ENCODE measurements at places on chromosomes 11 and 22.
A peak's percentile ranks its signal among the peaks of the same experiment; 100 is the strongest.

DNA sequence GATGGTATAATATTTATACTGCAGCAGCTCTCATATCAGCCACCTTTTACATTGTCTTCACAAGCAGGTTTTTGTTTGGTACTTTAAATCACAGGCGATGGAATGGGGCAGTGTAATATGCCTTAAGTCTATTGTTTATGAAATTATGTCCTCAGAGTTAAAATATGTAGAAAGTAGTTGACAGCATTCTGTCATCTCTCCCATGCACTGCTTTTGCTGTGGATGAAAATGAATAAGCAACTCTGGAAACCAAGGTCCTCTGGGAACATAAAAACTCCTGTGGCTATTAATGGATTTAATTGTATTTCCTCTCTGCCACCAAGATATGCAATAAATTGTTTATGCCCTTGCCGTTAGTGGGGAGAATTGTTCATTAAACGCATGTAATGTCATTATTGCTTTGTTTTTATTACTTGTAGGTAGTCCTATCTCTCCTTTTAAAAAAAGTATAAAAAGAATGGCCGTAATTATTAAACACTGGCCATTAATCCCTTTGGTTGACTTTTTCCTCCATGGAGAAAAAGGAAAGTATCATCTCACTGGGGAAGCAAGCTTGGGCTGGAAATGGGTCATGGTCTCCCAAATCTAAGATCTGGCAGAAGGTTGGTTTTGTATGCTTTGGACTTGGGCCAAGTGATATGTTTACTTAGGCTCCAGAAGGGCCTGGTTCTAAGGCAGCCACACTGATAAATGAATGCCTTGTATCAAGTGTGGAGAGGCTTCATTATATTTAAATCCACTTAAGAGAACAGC is 13.1 kb downstream of the PACS1 start:
- DNase-seq: peak; percentile 58

GRCh38 chr22:37141971-37142370 is 7.7 kb downstream of the IL2RB start:
- DNase-seq: no peak

GRCh38 chr11:69666752-69667536 is 8.2 kb downstream of the LTO1 start:
- DNase-seq: no peak

DNA sequence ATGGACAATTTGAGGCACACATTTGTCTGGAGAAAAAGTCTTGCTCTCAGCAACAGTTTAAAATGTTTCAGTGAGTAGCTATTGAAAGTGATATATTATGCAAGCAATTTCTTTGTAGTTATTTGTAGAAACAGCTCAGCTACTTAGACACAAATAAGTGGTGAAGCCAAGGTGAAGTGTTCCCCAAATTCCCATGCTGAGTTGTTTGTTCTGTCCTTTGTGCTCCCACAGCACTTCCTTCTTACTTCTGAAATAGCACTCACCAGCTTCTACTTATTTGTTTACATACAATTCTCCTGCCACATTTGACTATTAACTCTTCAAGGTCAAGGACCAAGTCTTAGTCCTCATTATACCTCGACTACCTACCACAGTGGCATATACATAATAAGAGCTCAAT is 638.6 kb upstream of the LRRC4C start:
- no peak for DNase-seq

- no peak for DNase-seq
Observed at GRCh38 chr11:92302770-92303169, 78.2 kb downstream of the FAT3 start.

DNA sequence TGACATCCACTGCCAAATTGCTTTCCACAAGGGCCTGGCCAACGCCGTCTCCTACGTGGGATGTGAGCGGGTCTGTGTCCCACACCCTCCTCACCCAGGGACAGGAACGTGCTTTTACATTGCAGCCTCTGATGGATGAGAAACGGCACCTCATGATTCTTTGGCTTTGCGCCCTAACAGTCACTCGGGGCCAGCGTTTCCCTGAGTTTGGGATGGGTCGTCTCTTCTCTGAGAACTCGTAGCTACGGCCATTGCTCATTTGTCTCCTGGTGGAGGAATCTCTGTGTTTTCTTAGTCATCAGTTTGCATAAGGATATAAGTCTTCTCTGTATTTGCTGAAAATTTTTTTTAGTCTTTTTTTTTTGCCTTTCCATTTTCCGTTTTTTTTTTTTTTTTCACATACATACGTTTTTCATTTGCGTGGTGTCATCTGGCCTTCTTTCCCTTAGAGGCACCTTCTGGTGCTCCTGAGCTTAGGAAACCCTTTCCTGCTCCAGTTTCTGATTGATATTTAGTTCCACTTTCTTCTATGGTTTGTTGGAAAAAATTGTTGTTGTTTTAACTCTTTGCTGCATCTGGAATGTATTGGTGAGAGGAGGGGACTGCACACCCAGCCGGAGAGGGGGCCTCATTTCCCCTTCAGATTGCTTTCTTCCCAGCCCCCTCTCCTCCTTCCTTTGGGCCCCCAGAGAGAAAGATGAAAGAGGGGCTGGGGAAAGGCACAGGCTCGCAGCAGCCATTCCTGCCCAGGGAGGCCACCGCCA is 12.0 kb downstream of the TNNT3 start:
- DNase-seq: no peak

DNA sequence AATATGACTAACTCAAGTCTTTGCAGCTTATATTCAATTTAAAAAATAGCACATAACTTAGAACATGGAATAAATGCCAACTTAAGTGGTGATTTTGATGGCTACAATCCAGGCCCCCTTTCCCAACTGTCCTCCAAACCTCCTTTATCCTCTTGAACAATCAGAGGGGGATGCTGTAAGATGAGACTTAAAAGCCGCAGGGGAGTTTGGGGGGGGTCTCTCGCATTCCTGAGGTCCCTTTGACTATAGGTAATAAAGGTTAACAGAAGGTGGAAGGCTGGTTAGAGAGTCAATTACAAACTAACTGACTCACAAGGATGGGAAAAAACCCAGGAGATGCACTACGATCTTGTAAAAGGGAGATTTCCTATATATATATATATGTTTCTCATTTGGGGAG is 101.8 kb downstream of the KIRREL3 start:
- DNase-seq: no peak

GRCh38 chr22:37503850-37504249 is 15.4 kb downstream of the CARD10 start:
- no peak for DNase-seq

DNA sequence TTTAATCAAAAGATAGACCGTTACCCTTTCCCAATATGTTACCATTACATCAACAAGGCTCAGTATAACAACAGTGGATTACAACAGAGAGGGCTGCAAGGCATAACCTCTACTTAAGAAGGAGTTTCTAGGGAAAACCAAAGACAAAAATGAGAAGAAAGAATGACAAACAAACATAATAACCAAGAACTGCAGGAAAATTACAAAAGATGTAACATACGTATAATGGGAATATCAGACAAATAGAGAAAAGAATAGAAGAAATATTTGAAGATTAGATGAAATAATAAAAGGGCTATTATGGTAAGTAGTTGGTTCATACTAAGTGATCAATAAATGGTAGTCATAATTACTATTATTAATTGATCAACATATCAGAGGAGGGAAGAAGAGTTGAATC is 39.1 kb downstream of the SPON1 start:
- DNase-seq: no peak

GRCh38 chr22:23579870-23580575 is at the start of gene IGLL1:
IGLL1 (minus strand) TSS chr22:23580290; CDS start chr22:23580190, 100 bp downstream.
- no peak for DNase-seq

GRCh38 chr11:78645226-78646202 is 70.8 kb upstream of the NARS2 start:
- peak; percentile 81 for DNase-seq

- no peak for DNase-seq
Observed at GRCh38 chr22:22070371-22070824, 87.8 kb upstream of the TOP3B start.

GRCh38 chr22:46108564-46109473 is 41.5 kb upstream of the PPARA start:
- DNase-seq: no peak

DNA sequence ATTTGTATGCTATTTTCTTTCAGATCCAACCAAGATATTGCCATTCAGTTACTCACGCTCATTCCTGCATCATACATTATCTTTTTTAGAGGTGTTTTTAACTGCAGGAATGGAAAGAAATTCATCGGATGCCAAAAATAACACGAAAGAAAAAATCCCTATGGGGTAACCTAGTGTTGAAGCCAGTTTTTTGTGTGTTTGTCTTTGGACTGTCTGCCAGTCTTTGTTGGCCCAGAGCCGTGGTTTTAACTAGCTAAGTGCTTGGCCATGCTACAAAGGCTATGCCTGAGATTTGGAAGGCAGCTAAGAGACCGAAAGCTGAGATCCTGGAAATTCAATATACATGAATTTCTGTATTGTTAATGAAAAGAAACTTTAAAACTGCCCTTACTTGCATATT is 309.8 kb upstream of the CNTN5 start:
- no peak for DNase-seq

Measured in NCI-H774 (cell line).